ENCODE measurements at places on chromosomes 2 and 18. TPM values are rescaled to one million over a fixed set of nuclear protein-coding genes. Genes with fewer than 3 reads are reported as not detected.

- no peak for DNase-seq
Measured at GRCh38 chr2:177328056-177328455, 63.5 kb upstream of the NFE2L2 start.

DNA sequence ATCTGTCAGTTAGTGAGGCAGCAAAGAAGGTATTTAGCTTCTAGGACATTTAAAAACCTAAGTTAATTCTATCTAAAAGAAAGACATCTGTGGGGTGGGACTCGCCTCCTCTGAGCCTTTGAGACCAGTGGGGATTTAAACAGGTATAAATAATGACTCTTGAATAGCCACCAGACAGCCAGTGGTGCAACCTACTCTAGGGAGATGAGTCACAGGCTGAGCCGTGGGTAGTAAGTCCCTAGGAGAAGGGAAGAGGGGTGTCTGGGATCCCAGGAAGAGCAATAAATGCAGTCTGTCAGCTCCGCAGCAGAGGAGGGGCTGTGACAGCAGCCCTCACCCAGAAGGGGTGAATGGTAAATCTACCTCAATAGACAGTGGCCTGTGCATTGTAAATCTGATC is 43.1 kb upstream of the GALNT3 start:
- no peak for DNase-seq

- no peak for DNase-seq
Measured at GRCh38 chr2:59047373-59047995, 806.4 kb upstream of the FANCL start.

DNA sequence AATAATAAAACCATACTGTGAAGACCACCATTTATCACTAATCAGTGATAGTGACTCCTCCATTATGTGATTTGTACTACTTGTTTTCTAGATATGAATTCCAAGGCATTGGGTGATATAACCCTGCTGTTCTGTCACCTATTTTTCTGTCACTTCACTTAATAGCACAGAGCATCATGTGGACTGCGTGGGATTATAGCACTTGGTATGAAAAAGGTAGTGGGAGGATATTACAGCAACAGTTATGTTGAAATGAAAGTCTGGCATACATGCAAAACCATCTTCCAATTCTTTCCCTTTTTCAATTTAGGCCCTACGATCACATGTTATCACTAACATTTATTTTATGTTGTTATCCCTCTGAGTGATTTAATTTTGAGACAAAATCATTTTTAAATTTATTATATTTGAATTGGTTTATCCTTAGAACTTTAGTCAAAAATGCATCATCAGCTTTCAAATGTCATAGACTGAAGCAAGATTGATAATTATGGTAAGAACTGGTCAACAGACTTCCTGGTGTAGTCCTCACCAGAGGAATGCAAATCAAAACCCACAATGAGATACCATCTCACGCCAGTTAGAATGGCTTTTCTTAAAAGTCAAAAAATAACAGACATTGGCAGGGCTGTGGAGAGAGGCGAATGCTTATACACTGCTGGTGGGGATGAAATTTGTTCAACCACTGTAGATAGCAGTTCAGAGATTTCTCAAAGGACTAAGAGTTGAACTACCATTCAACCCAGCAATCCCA is 242.6 kb downstream of the IKZF2 start:
- DNase-seq = no peak

- no peak for DNase-seq
Measured at GRCh38 chr18:33116376-33116775, 324.1 kb downstream of the CCDC178 start.

REEP1 gene
- 22.7 TPM for total RNA-seq

MOCOS gene
- total RNA-seq = 2.8 TPM

PID1 gene
- total RNA-seq = 66.2 TPM

LIMS4 gene
- 66.8 TPM for total RNA-seq
